Sigmoid colon (tissue), 7 donors: ENCODE measurements at places on chromosomes 2 and 18.

DNA sequence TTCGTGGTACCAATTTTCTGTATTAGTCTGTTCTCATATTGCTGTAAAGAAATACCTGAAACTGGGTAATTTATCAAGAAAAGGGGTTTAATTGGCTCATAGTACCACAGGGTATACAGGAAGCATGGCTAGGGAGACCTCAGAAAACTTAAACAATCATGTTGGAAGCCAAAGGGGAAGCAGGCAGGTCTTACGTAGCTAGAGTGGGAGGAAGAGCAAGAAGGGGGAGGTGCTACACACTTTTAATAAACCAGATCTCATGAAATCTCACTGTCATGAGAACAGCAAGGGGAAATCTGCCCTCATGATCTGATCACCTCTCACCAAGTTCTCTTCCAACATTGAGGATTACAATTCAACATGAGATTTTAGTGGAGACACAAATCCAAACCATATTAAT lies 226.8 kb upstream of the TPO start:
- DNase-seq: no peak

GRCh38 chr2:47072018-47072691 lies 83.0 kb downstream of the STPG4 start:
- DNase-seq: peak; percentile 95

DNA sequence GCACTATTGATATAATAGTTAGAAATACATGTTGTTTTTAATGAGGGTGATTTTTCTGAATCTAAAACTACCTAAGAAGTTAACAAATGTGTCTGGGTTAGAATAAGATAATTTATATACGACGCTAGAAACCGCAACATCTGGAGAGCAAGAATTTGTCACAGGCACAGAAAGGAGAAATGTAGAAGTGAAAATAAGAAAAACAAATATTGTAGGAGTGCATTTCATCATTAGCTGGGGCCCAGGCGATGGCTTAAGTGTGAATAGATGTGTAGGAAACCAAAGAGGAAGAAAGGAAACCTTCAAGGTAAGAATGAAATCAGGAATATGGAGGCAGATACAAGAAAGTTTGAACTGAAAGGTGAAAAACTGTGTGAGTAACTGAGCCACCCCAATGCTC lies 90.3 kb downstream of the LRP2 start:
- DNase-seq: no peak

DNA sequence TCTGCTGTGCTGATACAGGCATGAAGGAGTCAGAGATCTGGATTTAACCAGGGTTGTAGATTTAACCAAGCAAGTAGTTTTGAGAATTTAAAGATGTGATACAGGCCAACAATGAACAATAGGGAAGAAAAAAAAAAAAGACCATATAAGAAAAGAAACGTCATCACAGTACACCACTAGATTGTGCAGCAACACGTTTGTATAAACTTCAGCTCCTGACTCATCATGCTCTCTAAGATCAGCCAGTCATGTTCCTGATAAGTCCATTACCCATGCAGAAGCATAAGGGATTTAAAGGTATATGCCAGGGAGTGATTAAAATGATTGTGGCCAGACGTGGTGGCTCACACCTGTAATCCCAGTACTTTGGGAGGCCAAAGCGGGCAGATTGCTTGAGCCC lies 22.3 kb upstream of the ERICH2 start:
- no peak for DNase-seq

DNA sequence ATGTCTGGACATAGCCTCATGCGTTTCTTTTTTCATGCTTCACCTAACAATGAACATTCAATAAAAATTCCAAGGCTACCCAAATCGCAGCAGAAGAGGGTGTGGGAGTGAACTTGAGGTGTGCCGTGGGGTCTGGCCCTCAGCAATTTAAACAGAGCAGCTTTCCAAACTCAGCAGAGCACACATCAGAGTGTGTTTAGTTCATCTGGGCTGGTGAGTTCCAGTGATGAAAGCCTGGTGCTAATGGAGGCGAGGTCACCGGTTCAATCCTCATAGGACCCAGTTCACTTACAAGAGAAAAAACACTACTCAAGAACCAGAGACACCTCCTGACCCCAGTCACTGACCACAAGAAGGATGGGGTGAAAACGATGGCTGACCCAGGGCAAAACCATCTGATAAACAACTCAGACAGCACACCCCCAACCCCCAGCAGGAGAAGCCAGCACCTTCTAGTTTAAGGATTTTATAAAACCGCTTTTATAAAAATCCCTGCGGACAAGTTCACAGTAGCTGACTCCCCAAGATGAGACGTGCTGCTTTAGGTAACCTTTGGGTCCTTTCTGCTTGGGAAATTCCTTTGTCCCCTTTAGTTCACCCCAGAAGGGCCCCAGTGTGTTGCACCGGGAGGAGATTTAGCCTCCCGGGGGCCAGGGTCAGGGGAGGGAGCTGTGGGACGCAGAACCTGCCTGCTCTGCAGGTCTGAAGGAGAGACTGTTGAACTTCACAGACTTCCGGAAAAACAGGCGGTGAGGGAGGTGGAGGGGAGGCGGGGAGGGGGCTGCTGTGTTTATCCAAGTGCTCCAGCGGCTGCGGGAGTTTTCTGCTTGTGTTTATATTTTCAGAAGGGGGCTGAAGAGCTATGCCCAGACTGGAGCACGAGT lies 152.7 kb upstream of the SOX11 start:
- DNase-seq: no peak

DNA sequence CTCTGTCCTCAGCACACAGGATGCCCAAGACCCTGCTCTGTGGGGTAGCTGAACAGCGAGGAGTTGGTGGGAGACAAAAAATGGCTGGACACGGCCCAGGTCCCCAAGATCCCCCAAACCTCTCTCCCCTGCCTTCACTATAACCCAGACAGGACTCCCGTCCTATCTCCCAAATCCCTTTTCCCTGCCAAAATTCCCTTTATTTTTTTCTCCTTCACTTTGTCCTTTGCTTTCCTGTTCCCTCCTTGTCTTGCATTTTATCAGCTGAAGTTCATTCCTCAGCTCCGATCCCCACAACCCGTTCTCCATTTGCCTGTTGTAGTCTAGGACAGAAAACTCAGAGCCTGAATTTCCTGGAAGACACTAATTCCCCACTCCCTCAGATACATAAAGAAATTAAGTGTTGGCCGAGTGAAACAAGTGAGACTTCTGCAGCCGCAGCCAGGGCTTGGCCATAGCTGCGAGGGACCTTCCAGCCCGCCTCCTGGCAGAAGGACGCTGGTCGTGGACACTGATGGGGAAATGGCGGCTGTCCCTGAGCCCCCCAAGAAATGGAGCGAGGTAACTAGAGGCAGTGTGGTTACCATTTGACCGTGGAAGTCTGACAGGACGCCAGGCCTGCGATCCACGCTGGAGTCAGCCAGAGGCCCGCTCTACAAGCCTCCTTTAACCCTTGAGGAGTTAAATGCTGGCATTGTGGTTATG lies 173.6 kb downstream of the BCL2 start:
- DNase-seq: no peak

DNA sequence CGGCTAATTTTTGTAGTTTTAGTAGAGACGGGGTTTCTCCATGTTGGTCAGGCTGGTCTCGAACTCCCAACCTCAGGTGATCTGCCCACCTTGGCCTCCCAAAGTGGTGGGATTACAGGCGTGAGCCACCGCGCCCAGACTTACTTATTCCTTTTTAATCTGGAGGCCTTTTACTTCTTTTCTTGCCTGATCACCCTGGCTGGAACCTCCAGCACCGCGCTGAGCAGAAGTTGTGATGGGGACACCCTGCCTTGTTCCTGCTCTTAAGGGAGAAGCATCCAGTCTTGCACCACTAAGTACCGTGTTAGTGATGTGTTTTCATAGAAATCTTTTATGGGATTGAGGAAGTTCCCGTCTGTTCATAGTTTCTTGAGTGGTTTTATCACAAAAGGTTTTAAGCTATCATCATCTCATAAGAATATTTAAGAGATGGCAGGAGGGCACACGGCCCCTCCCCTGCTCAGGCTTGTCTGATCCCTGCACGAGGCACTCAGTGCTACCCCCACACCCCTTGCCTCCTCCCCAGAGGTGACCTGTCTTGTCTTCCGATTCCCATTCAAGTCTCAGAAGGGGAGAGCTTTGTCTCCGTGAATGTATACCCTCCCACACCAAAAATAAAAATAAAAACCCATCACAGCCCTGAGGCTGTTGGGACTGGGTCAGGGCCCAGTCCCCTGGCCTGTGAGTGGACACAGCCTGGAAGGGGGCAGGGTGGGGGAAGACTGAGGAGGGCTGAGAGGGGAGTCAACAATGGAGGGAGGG lies 65.3 kb upstream of the SMAD7 start:
- peak; percentile 53 for DNase-seq

DNA sequence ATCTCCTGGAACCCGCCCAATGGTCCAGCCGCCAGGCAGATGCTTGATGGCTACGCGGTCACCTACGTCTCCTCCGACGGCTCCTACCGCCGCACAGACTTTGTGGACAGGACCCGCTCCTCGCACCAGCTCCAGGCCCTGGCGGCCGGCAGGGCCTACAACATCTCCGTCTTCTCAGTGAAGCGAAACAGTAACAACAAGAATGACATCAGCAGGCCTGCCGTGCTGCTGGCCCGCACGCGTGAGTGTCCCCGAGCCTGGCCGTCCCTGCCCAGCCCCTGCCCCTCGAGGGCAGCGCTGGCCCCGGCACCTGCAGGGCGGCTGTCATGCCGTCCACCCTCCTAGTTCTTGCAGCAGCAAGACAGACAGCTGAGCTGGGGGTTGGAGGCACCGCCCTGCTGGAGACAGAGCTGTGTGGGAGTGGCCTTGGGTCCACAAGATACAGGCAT lies 36.7 kb downstream of the MTERF4 start:
- DNase-seq: peak; percentile 60

DNA sequence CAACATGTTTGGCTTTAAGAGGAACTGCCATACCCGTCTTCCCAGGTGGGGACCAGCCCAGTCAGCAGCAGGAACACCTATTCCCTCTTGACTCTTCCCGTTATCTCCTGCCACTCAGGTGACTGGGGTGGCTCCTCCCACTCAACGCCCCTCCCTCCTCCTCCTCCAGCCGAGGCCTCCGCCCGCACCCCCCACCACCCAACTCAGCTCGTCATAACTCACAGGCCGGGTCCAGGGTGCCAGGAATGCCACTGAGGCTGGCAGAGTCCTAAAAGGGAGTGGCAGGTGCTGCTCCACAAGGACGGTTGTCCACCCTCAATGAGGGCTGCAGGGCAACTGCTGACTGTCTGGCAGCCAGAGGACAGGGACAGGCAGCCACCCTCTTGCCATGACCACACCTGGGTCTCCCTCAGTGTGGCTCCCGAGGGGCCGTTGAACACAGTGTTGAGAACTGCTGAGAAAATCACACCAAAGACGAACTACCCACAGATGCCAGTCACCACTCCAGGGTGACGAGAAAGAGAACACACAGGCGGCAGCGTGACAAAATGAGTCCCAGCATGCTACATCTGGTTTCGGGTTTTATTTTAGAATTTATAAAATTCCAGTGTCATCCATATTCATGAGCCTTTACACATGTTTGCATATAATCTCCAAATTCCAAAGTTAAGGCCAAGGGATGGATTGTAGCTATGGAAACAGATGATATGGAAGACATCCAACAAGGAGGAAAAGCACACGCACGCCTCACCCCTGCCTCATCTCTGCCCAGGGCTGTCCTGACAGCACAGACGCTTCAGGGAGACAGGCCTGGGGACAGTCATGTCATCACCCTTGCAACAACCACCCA lies 38.5 kb downstream of the ANO7 start:
- DNase-seq: no peak

DNA sequence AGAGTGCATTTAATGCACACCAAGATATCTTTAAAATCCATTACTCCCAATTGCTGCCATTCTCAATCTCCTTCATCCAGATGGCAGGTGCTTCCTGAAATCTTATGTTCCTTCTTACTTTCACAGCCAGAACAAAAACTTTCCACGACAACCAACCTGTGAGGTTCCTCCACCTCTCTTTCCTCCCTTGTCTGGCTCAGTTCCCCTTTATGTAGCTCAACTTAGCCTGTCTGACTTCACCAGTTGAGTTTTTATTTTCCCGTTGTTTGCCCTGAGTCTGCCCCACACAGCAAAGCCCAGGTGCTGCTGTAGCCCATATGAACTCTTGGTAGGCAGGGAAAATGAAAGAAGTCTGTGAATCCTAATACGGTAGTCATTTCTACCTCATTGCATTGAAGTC lies 112.5 kb downstream of the MREG start:
- DNase-seq: no peak

- no peak for DNase-seq
These were observed 184.1 kb upstream of the FN1 start for GRCh38 chr2:215619989-215620388.

- DNase-seq: peak; percentile 78
These were observed 34.5 kb downstream of the LRRFIP1 start for GRCh38 chr2:237661799-237662328.

DNA sequence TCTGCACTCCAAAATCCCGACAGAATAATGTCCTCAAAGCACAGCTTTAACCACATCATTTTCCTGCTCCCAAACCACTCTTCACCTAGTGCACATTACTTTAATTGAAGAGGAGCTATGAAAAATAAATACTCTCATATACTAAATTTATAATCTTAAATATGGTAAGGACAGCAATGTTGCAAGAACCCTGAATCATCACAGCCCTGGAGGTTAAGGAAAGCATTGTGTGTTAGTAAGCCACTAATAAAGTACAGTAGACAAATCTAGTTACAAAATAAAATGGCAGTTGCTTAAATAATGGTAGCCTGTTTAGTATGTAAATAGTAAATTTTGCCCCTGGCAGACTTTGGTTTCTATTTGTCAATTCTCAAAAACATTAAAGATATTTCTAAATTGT lies 27.0 kb upstream of the CCDC178 start:
- no peak for DNase-seq

DNA sequence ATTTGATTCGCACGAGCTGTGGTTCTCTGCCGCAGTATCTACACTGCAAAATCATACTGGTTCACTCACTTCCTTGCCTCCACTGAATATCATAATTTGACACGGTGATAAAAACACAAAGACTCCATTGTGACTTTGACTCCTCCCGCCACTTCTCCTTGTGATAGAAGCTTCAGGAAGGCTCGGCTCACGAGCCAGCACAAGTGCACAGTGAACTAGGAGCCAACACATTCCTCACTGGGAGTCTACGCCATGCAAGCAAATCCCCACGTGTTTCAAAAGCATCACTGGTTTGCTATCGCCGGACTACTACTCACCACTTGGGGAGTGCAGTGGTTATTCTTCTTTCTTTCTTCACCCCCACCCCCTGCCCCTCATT lies 293.3 kb upstream of the PARD3B start:
- no peak for DNase-seq

DNA sequence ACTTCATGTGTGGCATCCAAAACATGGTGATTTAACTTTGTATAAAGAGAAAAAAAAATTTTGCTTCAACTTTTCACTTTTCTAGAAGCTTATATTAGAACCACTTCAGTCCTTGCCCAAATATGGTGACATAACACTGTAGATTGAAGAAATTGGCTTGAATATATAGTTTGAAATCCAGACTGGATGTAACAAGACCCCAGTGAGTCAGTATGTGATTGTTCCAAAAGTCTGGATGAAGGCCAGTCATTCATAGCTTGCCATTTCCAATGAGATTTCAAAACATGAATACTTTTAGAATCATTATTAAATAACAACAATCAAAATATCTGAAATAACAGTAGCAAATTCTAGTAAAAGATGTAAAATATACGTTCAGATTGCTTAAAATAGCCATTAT lies 104.8 kb upstream of the FN1 start:
- DNase-seq: no peak
